Right ventricle myocardium inferior (tissue), 1 donor: ENCODE measurements at places on chromosomes 16 and 17. TPM values are rescaled to one million over a fixed set of nuclear protein-coding genes. Genes with fewer than 3 reads are reported as not detected.

Gene RAB11FIP4
- total RNA-seq = 13.6 TPM

Gene CCL16
- not detected for total RNA-seq

Gene RGS11
- 15.4 TPM for total RNA-seq

Gene PDE6G
- not detected for total RNA-seq

Gene NPIPB13
- 4.5 TPM for total RNA-seq

Gene METTL23
- 17.3 TPM for total RNA-seq

Gene CLDN7
- 1.2 TPM for total RNA-seq

Gene CFAP97D1
- not detected for total RNA-seq

Gene ST6GALNAC2
- 5.7 TPM for total RNA-seq

Gene TP53TG3C
- 0.46 TPM for total RNA-seq

Gene MGAT5B
- total RNA-seq = not detected

Gene SHCBP1
- total RNA-seq = 1.0 TPM

Gene MYH2
- total RNA-seq = not detected

DNA sequence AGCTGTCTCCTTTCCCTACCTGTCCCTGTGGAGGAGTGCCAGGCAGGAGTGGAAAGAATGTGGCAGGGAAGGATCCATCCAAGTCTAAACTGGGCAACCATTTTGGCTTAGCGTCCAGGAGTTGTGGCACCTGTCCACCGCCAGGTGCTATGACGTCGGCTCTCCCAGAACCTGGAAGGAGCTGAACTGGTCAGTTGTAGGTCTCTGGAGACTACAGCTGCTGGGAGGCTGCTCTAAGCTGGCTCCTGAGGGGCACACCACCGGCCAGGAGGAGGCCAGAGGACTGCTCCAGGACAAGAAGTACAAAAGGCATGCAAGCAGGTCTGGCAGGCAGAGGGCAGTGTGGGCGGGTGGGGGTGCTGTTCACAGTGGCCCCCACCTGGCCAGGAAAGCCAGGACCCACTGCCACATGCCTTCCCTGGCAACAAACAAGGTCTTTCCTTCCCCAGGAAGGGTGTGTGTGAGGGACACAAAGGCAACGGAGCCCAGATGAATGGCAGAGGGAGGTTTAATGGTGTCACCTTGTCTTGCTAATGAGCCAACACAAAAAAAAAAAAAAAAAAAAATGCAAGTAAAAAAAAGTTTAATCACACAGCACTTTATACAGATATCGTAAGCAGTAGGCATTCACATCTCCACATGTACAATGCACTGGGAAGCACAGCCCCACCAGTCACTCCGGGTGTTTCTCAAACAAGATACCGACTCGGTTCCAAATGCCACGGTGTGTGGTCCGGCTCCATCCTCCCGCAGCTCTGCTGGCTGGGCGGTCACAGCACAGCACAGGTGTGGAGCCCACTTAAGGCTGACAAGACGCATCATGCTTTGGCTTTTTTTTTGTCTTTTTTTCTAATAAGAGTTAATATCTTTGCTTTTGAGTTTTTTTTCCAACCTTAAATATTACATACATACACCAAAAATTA, 4.8 kb downstream of the SPHK1 start:
- DNase-seq = peak; percentile 37

GRCh38 chr17:63189082-63189481, 223.0 kb downstream of the TANC2 start:
- DNase-seq = no peak

- DNase-seq = peak; percentile 82
Observed at GRCh38 chr16:55370762-55371482, 46.9 kb downstream of the IRX6 start.

DNA sequence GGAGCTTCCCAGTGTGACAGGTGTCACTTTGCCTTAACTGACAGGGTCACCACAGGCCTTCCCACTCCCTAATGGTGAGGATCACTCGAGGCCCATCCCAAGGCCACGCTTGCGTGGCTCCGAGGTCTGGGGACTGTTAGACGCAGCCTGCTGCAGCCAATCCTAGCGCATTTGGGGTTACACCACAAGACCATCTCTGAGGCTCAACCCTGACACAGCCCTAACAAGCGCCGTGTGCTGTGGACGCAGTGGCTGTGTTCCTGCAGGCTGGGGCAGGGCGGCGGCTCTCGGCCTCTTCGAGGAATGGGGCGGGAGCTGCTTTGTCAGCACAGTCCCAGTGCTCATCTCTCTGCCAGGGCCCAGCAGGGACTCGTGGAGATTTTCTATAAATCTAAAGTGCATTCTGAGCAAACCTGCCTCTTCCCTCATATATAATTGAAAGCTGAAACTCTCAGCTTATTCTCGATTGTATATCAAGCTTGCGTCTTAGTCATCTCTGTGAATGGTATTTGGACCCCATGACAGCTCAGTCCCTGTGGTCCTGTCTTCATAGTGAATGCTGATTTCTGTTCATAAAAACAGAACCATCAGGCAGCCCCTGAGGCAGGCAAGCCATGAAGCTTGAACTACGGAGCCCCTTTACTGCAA, 65.8 kb upstream of the CHMP6 start:
- DNase-seq = no peak

- DNase-seq = no peak
Observed at GRCh38 chr16:11602321-11602720, 15.6 kb upstream of the LITAF start.

GRCh38 chr17:8502126-8502525, 66.4 kb downstream of the NDEL1 start:
- DNase-seq = no peak

- DNase-seq = no peak
Observed at GRCh38 chr17:42669977-42670788, 6.6 kb downstream of the PLEKHH3 start.

GRCh38 chr17:19247473-19247872, 10.3 kb downstream of the EPN2 start:
- DNase-seq = no peak

DNA sequence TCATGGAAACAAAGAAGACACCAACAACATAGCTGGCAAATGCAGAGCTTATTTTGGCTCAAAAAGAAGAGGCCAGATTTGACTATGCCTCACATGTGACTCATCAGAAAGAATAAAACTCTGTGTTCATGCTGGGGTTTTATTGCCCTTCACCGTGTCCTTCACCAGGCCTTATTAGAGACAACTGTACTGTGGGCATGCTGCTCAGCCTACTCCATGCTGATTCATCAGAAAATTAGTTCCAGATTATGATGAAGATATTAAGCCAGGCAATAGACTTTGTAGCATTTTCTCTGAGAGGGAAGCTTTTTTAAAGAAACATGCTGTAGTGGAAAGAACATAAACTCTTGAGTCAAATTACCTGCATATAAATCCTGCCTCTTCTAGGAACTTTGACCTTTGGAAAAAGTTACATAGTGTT, 89.8 kb downstream of the CYB561 start:
- DNase-seq = no peak

GRCh38 chr16:14658063-14658462, 25.3 kb downstream of the BFAR start:
- DNase-seq = no peak

- no peak for DNase-seq
Observed at GRCh38 chr16:21701271-21701670, 37.5 kb downstream of the OTOA start.

GRCh38 chr17:74368341-74369081, 1.2 kb downstream of the GPR142 start:
- DNase-seq = peak; percentile 89

DNA sequence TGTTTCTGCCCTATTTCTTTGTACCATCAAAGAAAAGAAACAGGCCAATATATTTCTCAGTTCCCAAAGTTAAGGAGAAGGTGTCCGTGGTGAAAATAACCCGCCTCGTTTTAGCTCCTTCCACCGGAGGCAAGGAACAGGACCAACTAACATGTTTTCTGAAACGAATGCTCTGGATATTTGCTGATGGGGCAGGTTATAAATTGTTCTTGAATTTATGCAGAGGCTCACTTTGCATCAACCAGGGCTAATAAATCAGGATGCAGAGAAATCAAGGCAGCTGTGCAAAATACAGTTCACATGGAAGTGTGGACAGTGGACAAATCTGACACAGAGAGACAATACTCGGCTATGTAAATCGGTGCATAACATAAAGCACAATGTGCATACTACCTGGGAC, 189.8 kb downstream of the GRIN2A start:
- no peak for DNase-seq

DNA sequence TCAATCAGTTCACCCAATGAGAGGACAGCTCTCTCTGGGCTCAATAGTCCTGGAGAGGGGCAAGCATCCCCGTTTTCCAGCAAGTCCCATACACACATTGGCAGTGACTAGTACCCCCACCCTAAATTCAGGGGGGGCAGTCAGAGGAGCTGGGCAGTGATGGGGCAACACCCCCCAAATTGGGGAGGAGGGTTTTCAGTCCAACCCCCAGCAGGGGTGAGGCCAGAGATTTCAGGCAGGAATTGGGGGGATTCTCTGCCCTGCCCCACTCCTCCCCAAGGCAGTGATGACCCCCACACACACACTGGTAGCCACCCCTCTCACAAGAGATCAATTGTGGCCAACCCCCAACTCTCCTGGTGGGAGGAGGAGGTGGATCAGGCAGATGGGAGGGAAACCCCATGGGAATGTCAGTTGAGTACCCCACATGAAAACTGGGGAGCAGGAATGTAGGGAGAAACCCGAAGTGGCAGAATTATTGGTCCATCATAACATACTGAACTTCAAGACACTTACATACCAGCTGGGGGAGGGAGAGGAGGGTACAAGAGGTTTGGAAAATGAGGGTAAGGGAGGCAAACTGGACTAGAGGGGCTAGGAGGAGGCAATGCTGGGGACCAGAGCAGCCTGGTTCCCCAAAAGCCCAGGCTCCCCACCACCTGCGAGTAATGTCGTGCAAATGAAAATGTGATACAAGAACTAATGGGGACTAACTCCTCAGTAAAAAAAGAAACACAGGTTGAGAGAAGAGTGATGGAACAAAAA, 3.1 kb downstream of the VAMP2 start:
- DNase-seq = no peak

- DNase-seq = peak; percentile 48
Observed at GRCh38 chr16:87648236-87648635, 45.9 kb downstream of the JPH3 start.

DNA sequence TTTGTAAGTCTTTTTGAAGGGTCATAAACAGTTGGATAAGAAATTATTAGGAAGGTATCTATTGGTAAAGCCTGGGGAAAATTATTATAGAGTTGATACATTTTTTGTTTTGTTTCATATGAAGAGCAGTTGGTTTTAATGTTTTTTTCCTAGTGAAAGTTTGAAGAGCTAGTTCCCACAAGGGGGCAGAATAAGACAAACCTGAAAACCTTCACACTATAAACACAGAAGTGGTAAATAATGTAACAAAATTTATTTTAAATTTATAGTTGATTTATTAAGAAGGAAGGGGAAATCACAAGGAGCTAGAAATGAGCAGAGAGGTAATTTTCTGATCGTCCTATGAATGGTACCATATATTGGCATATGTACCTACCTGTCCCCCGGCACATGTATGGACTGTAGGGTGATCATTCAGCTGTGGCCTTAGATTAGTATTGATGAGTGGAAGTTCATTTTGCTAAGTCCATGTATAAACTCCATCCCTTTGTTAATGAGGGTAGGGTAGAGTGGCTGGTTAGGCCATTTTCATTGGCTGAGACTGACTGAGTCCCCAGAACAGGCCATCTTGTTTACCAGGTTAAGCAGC, 116.3 kb downstream of the TANC2 start:
- DNase-seq = no peak

GRCh38 chr17:74790161-74791058, 14.3 kb upstream of the NAT9 start:
- DNase-seq = no peak

GRCh38 chr17:9959377-9959981, 54.4 kb upstream of the RCVRN start:
- DNase-seq = no peak

DNA sequence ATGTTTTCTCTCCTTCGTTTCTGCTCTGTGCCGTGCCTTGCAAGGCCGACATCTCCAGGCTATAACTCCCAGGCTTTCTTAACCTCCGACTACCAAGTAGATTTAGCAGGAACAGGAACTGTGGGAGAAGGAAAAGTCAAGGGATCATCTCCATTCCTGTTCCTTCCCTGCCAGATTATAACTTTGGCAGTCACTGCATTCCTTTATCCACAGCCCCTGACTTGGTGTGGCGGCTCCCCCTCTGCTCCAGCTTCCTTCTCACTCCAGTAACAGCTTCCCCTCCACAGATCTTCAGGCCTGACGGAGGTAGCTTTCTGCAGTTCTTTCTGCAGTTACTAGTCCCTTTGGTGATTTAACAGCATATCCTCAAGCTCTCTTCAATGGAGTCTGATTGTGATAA, 234.6 kb upstream of the MON1B start:
- DNase-seq = no peak

GRCh38 chr17:33370401-33370800, 77.3 kb upstream of the ASIC2 start:
- DNase-seq = no peak

- no peak for DNase-seq
Observed at GRCh38 chr16:79077346-79077745, 523.2 kb downstream of the MAF start.

DNA sequence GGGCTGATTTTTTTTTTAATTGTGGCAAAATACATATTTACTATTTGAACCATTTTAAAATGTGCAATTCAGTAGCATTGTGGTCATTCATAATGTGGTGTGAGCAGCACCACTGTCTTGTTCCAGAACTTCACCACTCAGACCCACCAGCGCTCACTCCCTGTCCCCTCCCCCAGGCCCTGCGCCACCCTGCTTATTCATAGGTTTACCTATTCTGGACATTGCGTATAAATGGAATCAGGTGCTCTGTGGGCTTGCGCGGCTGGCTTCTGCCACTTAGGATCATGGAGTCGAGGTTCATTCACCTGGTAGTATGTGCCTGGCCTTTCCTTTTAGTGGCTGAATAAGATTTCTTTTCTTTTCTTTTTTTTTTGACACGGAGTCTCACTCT, 59.4 kb downstream of the NT5M start:
- no peak for DNase-seq

GRCh38 chr17:50200457-50201275, 765 bp downstream of the COL1A1 start:
- DNase-seq = peak; percentile 94

DNA sequence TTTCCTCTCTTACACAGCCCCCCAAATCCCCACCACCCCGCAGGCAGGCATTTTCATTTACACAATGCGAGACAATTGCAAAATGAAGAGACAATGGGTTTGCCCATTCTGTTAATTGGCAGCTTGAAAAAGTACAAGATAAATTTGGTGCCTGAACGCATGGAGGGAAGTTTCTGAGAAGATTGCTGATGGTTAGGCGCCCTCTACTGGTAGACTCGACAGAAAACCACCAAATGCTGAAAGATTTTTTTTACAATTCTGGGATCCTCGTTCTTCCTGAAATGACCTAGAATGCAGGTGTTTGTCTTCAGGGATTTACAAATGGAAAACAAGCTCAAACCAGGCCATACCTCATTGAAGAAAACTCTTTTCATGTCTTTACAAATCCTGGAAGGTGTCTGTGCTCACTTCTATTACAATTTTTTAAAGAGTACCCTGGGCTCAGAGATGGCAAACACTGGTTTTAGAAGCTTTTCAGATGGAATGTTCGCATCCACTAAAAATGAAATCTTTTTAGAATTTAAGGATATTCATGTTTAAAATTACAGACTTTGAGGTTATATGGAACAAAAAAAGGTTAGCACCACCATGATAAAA, 338.5 kb downstream of the PMP22 start:
- DNase-seq = no peak
